ENCODE measurements at places on chromosomes 5 and 9. TPM values are rescaled to one million over a fixed set of nuclear protein-coding genes. Genes with fewer than 3 reads are reported as not detected.
A peak's percentile ranks its signal among the peaks of the same experiment; 100 is the strongest.

The THBS4 gene
- total RNA-seq: 0.98 TPM

GRCh38 chr5:176995122-176995490 lies 11.5 kb downstream of the UIMC1 start:
- H3K4me3 ChIP-seq: no peak overlapping the region
- no peaks in the 10 kb centered on the region for H3K27me3 ChIP-seq
- peak overlapping the region; percentile 61 for H3K27ac ChIP-seq
- H3K4me1 ChIP-seq: peaks cover 10% of the 10 kb centered on the region

DNA sequence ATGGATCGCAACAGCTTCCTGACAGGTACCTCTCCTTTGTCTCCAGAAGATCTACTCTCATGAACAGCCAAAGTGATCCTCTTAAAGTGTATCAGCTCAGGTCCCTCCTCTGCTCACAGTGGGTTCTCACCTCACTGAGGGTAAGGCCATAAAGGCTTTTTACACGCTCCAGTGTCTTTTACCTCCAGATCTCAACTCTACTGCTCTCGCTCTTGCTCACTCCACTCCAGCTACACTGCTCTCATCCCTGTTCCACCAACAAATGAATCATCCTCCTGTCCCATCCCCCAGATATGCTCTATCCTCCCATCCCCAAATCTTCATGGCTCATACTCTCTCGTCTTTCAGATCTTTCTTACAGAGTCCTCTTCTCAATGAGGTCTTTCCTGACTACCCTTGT lies 248.6 kb upstream of the EFNA5 start:
- no peak for DNase-seq
- H3K4me3 ChIP-seq: no peak overlapping the region
- no peaks in the 10 kb centered on the region for H3K36me3 ChIP-seq
- H3K27ac ChIP-seq: no peak overlapping the region

GRCh38 chr9:136671254-136671614 lies 8.5 kb downstream of the EGFL7 start:
- H3K27ac ChIP-seq: no peak overlapping the region
- H3K36me3 ChIP-seq: no peaks in the 10 kb centered on the region
- no peak overlapping the region for H3K4me3 ChIP-seq
- H3K4me1 ChIP-seq: no peaks in the 10 kb centered on the region
- no peaks in the 10 kb centered on the region for H3K27me3 ChIP-seq
- DNase-seq: no peak

DNA sequence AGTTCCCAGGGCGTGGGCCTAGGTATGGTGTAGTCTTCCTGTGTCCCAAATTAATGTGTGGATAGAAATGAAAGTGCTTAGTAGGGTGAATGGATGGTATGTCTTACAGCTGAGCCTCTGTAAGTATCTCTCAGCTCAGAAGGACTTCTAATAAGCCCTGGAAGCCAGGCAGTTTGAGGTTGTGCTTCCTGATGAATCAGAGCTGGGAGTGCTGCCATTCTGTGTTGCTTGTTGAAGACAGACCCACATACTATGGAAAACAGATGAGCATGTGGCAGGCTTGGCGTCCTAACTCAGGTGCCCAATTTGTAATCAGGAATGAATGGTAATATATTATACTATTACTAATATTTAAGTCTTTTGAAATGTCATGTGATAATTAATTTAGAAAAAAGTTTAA lies 69.8 kb downstream of the CMYA5 start:
- no peak overlapping the region for H3K4me3 ChIP-seq
- H3K4me1 ChIP-seq: no peaks in the 10 kb centered on the region
- DNase-seq: no peak
- H3K36me3 ChIP-seq: no peaks in the 10 kb centered on the region
- H3K27ac ChIP-seq: no peak overlapping the region
- no peaks in the 10 kb centered on the region for H3K27me3 ChIP-seq

- H3K27ac ChIP-seq: no peak overlapping the region
- H3K4me3 ChIP-seq: no peak overlapping the region
- peaks cover 53% of the 10 kb centered on the region for H3K27me3 ChIP-seq
- no peaks in the 10 kb centered on the region for H3K36me3 ChIP-seq
- no peaks in the 10 kb centered on the region for H3K4me1 ChIP-seq
Measured at GRCh38 chr5:93590493-93590892, 7.5 kb downstream of the NR2F1 start.

The DAB2 gene
- total RNA-seq: 2.7 TPM

DNA sequence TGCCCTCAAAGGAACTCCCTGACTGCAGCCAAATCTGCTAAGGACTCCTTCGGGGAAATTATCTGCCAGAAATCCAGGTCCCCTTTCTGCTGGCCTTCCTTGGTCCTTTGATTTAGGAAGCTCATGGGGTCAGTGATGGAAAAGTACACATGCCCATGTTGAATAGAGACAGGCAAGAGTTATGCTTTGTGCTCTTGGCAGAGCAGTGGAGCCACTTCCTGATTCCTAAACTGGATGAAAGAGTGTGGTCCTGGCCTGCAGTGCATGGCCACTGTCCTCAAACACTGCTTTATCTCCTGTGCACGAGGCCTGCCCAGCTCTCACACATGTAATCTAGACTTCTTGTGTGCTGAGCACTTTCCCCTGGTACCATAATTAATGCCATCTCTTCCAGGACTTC lies 2.0 kb upstream of the EBF1 start:
- H3K27ac ChIP-seq: no peak overlapping the region
- peaks cover 36% of the 10 kb centered on the region for H3K4me1 ChIP-seq
- no peaks in the 10 kb centered on the region for H3K36me3 ChIP-seq
- peaks cover 37% of the 10 kb centered on the region for H3K27me3 ChIP-seq

DNA sequence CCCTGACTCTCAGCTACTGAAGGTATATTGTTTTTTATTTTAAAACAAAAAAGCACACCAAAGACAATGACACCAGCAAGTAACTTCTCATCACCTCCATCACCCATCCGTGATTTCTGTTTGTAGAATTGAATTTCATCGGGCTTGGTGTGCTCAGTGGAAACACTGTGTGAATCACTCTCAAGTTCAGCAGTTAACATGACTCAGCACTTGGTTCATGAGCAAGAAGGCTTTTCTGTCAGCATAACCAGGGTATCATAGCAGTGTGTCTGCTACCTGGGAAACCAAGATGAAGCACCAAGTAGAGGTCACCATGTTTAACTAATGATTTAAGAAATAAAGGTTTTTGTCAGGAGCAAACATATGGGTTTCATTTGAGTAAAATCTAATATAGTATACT lies 123.7 kb downstream of the INSYN2B start:
- H3K27me3 ChIP-seq: no peaks in the 10 kb centered on the region
- H3K36me3 ChIP-seq: no peaks in the 10 kb centered on the region
- no peak overlapping the region for H3K4me3 ChIP-seq
- no peaks in the 10 kb centered on the region for H3K4me1 ChIP-seq

The UHRF2 gene
- total RNA-seq: 55.2 TPM

DNA sequence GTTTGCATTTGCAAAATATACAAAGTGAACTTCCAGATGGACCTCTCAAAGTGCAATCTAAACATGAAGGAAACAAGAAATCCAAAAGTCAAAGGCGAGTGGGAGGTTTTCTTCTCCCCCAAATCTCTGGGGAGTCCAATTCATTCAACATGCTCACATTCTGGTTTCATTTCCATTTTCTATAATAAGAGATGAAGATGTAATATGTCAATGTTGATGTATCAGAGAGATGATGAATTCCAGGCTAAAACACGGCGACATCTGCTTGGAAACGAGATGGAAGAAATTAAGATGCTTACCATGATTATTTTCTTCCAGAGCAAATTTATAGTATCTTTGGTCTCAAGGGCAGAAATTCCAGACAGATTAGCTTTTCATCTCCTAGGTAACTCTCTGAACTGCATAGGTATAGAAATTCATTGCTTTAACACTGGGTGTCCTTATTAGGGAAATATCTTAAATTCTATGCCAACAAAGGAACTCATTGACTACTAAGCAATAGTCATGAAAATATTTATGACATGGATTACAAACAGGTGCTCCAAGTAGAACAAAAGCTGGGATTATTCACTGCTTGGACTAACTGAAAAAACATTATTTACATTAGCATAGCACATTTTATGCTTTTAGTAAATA lies 287.9 kb downstream of the SEC61B start:
- H3K4me1 ChIP-seq: no peaks in the 10 kb centered on the region
- DNase-seq: no peak
- H3K27me3 ChIP-seq: no peaks in the 10 kb centered on the region
- H3K36me3 ChIP-seq: no peaks in the 10 kb centered on the region

DNA sequence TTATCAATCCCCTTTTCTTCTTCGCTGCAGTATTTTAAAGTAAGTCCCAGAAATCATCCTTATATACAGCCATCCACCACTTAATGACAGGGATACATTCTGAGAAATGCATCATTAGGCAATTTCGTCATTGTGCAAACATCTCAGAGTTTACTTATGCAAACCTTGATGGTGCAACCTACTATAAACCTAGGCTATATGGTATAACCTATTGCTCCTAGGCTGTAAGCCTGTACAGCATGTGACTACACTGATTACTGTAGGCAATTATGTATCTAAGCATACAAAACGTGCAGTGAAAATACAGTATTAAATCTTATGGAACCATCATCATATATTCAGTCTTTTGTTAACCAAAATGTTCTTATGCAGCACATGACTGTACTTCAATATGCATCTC lies 36.8 kb downstream of the SAXO1 start:
- H3K27ac ChIP-seq: no peak overlapping the region
- H3K27me3 ChIP-seq: no peaks in the 10 kb centered on the region
- no peak for DNase-seq
- H3K4me3 ChIP-seq: no peak overlapping the region
- no peaks in the 10 kb centered on the region for H3K36me3 ChIP-seq
- H3K4me1 ChIP-seq: no peaks in the 10 kb centered on the region

GRCh38 chr9:87381050-87381711 lies 116.5 kb upstream of the DAPK1 start:
- no peak overlapping the region for H3K4me3 ChIP-seq
- no peak for DNase-seq
- H3K4me1 ChIP-seq: no peaks in the 10 kb centered on the region
- no peak overlapping the region for H3K27ac ChIP-seq
- H3K27me3 ChIP-seq: no peaks in the 10 kb centered on the region
- no peaks in the 10 kb centered on the region for H3K36me3 ChIP-seq

DNA sequence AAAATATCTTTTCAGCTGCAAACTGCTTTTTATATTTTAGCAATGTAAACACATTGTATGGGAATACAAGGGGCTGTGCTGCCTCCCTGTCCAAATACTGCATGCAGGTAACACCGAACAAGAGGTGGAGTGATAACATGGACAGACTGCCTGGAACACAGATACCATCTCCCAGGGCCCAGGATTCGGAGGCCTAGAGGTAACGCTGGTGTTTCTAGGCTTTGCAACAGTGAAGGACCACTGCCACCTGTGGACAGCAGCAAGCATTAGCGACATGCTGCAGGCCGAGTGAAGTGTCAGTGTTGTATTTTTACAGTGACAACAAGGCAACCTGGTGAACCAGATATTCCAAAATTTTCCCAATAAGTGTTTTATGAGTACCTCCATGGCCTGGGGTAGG lies 379.1 kb downstream of the DMRT2 start:
- H3K4me1 ChIP-seq: no peaks in the 10 kb centered on the region
- H3K36me3 ChIP-seq: no peaks in the 10 kb centered on the region
- H3K27me3 ChIP-seq: no peaks in the 10 kb centered on the region
- DNase-seq: no peak

DNA sequence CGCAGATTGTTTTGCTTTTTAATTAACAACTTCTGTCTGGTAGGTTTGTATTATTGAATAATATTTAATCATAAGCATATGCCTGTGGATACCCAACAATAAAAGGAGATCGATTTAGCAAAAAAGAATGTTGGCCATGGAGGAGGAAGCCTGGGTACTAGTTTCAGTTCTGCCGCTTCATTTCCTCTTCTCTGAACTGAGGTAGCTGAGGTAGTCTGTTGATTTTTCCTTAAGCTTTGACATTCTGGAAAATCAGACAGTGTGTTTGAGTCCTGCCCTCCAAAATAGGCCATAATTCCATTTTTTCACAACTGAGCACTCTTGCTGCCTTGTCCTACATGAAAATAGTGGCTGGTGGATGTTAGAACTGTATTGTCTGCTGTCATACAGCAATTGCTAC lies 6.0 kb upstream of the GPR21 start:
- no peak overlapping the region for H3K27ac ChIP-seq
- H3K36me3 ChIP-seq: no peaks in the 10 kb centered on the region
- DNase-seq: no peak

DNA sequence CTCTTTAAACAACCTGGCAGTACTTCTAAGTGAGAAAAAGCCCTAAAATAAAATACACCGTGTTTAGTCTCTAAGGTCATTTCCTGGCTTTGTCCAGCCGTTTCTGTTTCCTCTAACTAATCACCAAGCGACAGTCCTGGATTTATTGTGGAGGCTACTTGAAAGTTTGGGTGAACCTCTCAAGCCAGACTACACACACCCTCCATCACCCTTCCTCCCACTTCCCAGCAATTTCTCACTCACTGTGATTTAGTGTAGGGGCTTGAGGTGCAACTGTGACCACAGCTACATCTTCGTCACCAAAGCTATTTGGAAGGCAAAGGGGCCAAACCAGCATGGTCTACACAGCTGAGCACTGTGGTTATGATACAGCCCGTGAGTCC lies 240.0 kb upstream of the SLC24A2 start:
- H3K36me3 ChIP-seq: no peaks in the 10 kb centered on the region
- H3K4me3 ChIP-seq: no peak overlapping the region
- H3K27ac ChIP-seq: no peak overlapping the region
- no peaks in the 10 kb centered on the region for H3K27me3 ChIP-seq

GRCh38 chr5:139275536-139275935 lies 18.0 kb upstream of the MATR3 start:
- peaks cover 5% of the 10 kb centered on the region for H3K36me3 ChIP-seq
- H3K4me3 ChIP-seq: no peak overlapping the region
- no peak overlapping the region for H3K27ac ChIP-seq
- no peaks in the 10 kb centered on the region for H3K27me3 ChIP-seq
- peaks cover 47% of the 10 kb centered on the region for H3K4me1 ChIP-seq
- no peak for DNase-seq

- H3K4me1 ChIP-seq: peaks cover 59% of the 10 kb centered on the region
- H3K36me3 ChIP-seq: no peaks in the 10 kb centered on the region
- no peak for DNase-seq
- no peak overlapping the region for H3K27ac ChIP-seq
- no peak overlapping the region for H3K4me3 ChIP-seq
Measured at GRCh38 chr5:171961117-171961516, 45.3 kb downstream of the FBXW11 start.

DNA sequence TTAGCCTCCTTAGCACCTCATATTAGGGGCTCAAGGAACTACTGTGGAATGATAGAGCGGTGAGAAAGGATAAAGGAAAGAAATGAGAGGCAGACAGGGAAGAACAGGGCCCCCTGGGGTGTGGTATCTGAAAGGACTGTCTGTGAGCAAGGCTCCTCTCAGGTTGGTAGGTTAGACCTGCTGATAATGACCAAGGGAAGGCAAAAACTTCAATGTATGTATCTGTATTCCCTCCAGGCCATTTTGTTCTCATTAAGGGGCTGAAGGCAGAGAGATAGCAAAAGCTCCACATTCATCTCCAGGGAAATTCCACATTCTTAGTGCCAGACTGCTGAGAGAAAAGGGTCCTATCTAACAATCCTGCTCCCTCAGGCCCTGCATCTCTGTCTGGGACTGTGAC lies 28.6 kb downstream of the TRIM32 start:
- no peaks in the 10 kb centered on the region for H3K4me1 ChIP-seq
- no peaks in the 10 kb centered on the region for H3K27me3 ChIP-seq

- H3K27me3 ChIP-seq: no peaks in the 10 kb centered on the region
- DNase-seq: no peak
- H3K36me3 ChIP-seq: no peaks in the 10 kb centered on the region
- H3K27ac ChIP-seq: no peak overlapping the region
Measured at GRCh38 chr9:68966496-68966944, 47.4 kb downstream of the PRKACG start.
